Gastroesophageal sphincter (tissue), 4 donors: ENCODE measurements at places on chromosomes 1 and 21.

- ATAC-seq = no peak
Observed at GRCh38 chr1:70228670-70229069, 7.5 kb downstream of the SRSF11 start.

DNA sequence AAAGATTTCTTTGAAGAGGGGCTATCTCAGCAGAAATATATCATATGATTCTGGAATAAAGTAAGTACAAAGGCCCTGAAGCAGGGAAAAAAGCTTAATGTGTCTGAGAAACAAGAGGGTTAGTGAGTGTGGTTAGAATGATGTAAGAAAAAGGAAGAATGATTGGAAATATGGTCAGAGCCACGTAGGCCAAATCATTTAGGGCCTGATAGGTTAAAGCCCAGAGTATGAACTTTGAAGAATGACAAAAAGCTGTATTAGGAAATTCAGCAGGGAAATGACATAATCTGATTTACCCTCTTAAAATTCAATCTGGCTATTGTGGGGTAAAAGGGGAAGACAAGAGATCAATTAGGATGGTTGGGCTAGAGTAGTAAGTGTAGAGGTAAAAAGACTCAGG lies 69.0 kb upstream of the MUTYH start:
- ATAC-seq = no peak

DNA sequence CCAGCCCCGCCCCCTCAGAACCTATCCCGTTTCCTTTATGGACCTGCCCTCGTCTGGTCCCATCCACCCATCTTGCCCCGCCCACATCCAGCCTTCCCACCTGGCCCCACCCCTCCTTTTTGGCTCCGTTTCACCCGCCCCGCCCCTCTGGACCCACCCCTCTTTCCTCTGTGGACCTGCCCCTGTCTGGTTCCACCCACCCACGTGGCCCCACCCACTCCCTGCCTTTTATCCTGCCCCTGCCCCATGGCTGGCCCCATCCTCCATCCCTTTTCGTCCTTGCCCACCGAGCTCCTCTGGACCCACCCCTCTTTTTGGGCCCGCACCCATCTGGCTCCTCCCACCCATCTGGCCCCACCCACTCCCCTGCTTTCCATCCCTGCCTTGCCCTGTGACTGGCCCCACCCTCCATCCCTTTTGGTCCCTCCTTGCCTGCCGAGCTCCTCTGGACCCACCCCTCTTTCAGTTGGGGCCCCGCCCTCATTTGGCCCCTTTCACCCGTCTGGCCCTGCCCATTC lies 177.3 kb downstream of the CAMTA1 start:
- ATAC-seq = peak; percentile 48

DNA sequence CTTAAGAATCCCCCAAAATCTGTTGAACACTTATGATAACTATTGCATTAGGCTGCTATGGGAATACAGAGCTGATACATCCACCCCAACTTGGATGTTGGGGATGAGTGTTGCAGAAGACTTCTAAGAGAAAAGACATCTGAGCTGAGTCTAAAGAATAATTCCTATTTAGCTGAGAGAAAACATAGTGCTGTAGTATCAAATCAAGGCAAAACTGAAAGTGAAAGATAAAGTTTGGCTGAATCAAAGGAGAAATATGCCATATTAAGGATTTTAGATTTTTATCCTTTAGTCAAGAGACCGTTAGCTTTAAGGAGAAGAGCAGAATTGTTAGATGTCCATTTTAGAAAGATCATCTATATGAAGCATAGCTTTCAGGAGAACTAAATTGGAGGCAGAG lies 726.9 kb upstream of the PTBP2 start:
- ATAC-seq = no peak

GRCh38 chr1:204859861-204860267 lies 10.8 kb upstream of the NFASC start:
- no peak for ATAC-seq

- ATAC-seq = no peak
Observed at GRCh38 chr1:70204600-70204999, 779 bp downstream of the LRRC40 start.

GRCh38 chr1:177413982-177414596 lies 243.3 kb downstream of the BRINP2 start:
- no peak for ATAC-seq

- ATAC-seq = no peak
Observed at GRCh38 chr1:33466159-33466558, 6.3 kb upstream of the ZSCAN20 start.

- peak; percentile 79 for ATAC-seq
Observed at GRCh38 chr1:178093951-178094738, at the start of gene RASAL2. TSS of gene RASAL2 (plus strand) at chr1:178094104. CDS start at chr1:178094493, 389 bp downstream.

GRCh38 chr1:66366634-66367033 lies 167.3 kb upstream of the SGIP1 start:
- ATAC-seq = no peak

- ATAC-seq = no peak
Observed at GRCh38 chr1:168054117-168054516, 82.6 kb downstream of the GPR161 start.

DNA sequence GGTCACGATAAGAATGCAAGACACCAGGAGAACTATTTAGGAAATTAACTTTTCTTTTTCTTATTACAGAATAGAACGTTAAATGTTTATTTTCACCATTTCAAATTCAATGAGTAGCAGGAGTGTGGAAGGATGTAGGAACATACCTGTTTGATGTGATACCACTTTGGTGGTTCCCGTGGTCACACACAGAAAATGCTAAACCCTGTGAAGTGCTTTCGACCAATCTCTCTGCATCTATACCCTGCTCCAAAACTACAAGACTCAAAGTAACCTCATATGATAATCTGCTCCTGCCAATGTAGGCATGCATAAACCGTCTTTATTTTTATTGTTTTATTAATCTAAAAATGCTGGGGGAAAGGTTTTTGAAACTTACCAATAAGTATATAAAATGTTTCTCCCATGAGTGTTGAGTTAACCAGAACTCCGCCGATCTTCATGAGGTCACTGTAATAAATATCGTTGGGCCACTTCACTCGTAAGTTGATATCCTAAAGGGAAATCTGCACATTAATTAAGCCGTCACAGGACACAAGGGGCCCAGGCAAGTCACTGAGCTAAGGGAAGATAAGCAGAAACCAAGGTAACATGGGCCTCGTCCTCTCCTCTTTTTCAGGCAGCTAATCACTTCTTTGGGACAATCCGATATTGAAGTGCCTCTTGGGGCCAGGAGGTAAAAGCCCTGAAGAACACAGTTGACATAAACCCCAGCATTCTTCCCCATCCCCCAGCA lies 60.6 kb downstream of the SIM2 start:
- no peak for ATAC-seq

- ATAC-seq = peak; percentile 92
Observed at GRCh38 chr1:63547621-63548294, 24.4 kb downstream of the EFCAB7 start.

GRCh38 chr1:118144684-118145083 lies 40.3 kb downstream of the SPAG17 start:
- no peak for ATAC-seq

GRCh38 chr1:904310-904950 lies 19.3 kb upstream of the SAMD11 start:
- ATAC-seq = peak; percentile 91

DNA sequence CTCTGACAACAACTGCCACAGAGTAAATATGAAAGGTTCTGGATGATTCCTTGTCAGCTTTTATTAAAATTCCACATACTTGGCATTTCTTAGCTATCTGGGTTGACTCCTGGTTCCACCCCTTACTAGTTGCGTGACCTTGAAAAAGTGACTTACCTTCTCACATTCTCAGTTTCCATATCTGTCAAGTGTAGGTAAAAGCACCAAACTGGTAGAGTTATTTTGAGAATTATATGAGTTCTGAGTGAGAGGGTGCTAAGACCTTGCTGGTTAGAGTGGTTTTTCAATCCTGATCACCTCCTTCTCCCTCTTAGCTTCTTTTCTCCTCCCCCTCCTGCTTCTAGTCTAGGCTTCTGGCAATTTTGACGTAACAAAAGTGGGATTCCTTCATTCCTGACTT lies 83.4 kb upstream of the ABCD3 start:
- ATAC-seq = no peak
